Lower lobe of right lung (tissue), 2 donors: ENCODE measurements at places on chromosomes 3 and 15.

GRCh38 chr3:169822983-169823382 is 10.3 kb upstream of the LRRC34 start:
- no peak overlapping the region for H3K4me3 ChIP-seq
- H3K4me1 ChIP-seq = no peaks in the 10 kb centered on the region
- no peak overlapping the region for H3K27ac ChIP-seq
- no peak for DNase-seq
- peaks cover 7% of the 10 kb centered on the region for H3K27me3 ChIP-seq
- H3K36me3 ChIP-seq = no peaks in the 10 kb centered on the region

- H3K4me1 ChIP-seq = peaks cover 11% of the 10 kb centered on the region
- H3K27ac ChIP-seq = no peak overlapping the region
- no peak for DNase-seq
- no peak overlapping the region for H3K4me3 ChIP-seq
- no peaks in the 10 kb centered on the region for H3K27me3 ChIP-seq
These were observed 177.2 kb upstream of the THBS1 start for GRCh38 chr15:39403640-39404117.

GRCh38 chr15:69462030-69462492 is 9.4 kb downstream of the RPLP1 start:
- peak overlapping the region; percentile 88 for H3K27ac ChIP-seq
- H3K4me3 ChIP-seq = peak overlapping the region; percentile 64
- H3K36me3 ChIP-seq = peaks cover 4% of the 10 kb centered on the region

DNA sequence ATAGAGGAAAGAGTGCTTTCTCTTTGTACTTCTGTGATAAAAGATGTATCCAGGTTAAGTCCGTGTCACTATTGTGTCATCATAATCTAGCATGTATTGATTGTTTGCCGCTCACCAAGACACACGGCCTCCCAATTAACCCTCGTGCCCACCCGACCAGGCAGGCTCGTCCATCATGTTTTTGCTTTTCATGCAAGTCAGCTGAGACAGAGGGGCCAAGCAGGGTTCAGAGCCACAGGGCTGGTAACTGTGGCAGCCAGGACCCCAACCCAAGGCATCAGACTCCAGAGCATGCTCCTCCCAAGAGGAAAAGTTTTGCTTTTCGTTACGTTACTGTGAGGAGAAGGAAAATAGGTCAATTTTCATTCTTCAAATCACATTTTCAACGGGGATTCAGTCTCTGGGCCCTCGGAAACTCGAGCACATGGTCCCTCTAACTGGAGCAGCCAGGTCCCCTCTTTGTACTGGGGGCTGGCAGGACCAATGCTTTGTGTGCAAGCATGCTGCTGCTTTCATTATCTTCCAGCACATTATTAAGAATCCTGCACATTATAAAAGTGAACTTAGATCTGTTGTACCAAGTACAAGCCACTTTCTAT is 161.1 kb upstream of the TOPAZ1 start:
- no peaks in the 10 kb centered on the region for H3K27me3 ChIP-seq
- H3K36me3 ChIP-seq = no peaks in the 10 kb centered on the region
- no peak overlapping the region for H3K27ac ChIP-seq
- H3K4me3 ChIP-seq = no peak overlapping the region
- H3K4me1 ChIP-seq = no peaks in the 10 kb centered on the region

GRCh38 chr15:62658498-62658897 is 384.0 kb upstream of the TPM1 start:
- no peaks in the 10 kb centered on the region for H3K27me3 ChIP-seq
- H3K4me3 ChIP-seq = no peak overlapping the region
- no peak for DNase-seq
- no peaks in the 10 kb centered on the region for H3K36me3 ChIP-seq

GRCh38 chr3:42387802-42388651 is 22.4 kb downstream of the LYZL4 start:
- H3K36me3 ChIP-seq = no peaks in the 10 kb centered on the region
- DNase-seq = no peak
- H3K27me3 ChIP-seq = no peaks in the 10 kb centered on the region
- H3K27ac ChIP-seq = no peak overlapping the region
- no peak overlapping the region for H3K4me3 ChIP-seq
- H3K4me1 ChIP-seq = no peaks in the 10 kb centered on the region

DNA sequence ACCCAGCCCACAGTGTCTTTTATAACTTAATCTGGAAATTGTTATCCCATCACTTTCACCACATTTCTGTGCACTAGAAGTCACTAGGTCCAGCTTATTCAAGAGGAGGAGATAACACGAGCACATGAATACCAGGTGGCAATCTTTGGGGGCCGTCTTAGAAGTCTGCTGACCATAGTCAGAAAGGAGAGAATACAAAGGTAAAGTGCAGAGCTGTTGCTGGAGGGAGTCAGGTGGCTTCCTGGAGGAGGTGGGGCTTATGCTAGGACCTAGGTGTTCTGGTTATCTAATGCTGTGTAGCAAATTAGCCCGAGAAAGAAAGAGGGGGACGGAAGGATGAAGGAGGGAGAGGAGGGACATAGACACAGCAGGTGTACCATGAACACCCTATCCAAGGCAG is 46.5 kb downstream of the SLC6A20 start:
- H3K4me1 ChIP-seq = no peaks in the 10 kb centered on the region
- DNase-seq = no peak
- H3K27ac ChIP-seq = no peak overlapping the region
- no peaks in the 10 kb centered on the region for H3K27me3 ChIP-seq
- peaks cover 32% of the 10 kb centered on the region for H3K36me3 ChIP-seq

- H3K27me3 ChIP-seq = no peaks in the 10 kb centered on the region
- no peak overlapping the region for H3K27ac ChIP-seq
- H3K36me3 ChIP-seq = no peaks in the 10 kb centered on the region
- no peaks in the 10 kb centered on the region for H3K4me1 ChIP-seq
- no peak overlapping the region for H3K4me3 ChIP-seq
These were observed 54.2 kb downstream of the PPARG start for GRCh38 chr3:12343047-12343501.
